ENCODE measurements at places on chromosomes 3 and 15.
A peak's percentile ranks its signal among the peaks of the same experiment; 100 is the strongest.

DNA sequence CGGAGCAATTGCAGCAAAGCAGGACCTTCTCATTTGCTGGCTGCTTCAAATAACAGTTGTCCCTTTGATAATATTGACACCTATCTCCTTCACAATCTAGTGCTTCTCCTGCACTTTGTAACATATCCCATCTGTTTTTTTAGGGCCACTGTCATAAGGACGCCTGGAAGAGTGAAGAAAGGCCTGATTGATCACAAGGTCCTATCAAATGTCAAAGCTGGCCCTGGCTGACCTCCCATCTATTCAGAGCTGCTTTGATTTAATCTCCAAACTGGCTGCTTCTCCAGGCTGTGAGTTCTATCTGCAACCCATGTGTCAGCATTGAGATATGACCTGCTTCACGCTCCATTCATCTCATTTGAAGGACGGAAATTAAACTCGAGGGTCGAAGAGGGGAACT, 601.2 kb upstream of the KCNMB2 start:
- no peak for DNase-seq

DNA sequence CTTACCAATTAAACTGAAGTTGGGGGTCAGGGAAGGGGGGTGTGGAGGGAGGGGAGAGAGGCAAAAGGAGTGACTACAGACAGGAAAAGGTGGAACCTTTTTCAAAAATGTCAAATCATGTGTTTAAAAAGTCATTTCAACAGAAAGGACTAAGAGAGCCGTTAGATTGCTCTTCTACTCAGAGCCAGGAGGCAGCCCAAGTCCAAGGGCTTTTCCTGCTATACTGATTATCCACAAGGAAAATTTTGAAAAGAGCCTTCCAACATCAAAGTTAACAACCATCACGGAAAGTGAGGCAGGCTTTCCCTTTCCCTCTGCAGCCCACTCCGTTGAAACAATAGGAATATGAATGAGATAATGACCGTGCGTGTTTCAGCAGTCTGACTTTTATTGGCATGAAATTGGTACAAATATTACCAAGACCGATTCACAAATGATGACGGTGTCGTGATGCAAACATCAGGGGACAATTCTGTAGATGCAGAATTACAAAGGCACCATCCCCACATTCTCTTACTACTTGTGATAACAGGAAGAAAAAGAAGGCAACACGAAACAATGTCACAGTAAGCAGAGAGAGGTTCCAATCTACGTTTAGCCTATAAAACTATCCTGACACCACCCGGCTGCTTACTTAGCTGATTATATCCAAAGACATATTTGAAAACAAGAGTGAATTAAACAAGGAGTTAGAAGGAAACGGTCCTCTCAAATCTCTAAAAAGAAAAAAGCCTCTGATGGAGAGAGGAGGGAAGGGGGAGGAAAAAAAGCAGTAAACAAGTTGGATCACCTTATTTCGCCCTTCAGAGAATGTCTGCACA, 453.7 kb downstream of the FOXP1 start:
- peak; percentile 55 for DNase-seq

DNA sequence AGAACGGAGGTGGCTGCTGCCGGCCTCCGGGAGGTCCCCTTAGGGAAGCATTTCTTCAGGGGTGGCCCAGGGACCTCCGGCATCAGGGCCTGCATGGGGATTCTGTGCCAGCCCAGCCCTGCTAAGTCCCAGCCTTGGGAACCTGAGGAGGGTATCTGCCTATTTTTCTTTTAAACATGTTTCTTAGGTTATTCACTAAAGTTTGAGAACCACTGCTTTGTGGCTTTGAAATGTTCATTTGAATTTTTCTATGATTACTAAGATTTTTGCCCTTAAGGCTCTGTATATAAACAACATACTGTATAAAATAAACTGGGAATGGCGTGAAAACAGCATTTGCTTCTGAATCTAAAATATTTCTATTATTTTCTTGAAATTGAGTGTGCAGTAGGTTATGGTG, 24.4 kb downstream of the FAN1 start:
- DNase-seq, result no peak

- DNase-seq, result no peak
These were observed 139.0 kb downstream of the CTNNB1 start for GRCh38 chr3:41338276-41338675.

Measured in B cell (primary cell).